NCI-H1048 (cell line): ENCODE measurements at places on chromosomes 5 and 9.

GRCh38 chr5:75736273-75736672 lies 19.0 kb upstream of the POC5 start:
- DNase-seq, result no peak

GRCh38 chr9:35000535-35001284 lies 11.2 kb downstream of the DNAJB5 start:
- DNase-seq, result no peak

GRCh38 chr9:69549310-69550202 lies 122.6 kb downstream of the APBA1 start:
- DNase-seq, result no peak

GRCh38 chr5:53503562-53504218 lies 23.3 kb downstream of the FST start:
- no peak for DNase-seq

GRCh38 chr5:75457161-75457560 lies 54.3 kb downstream of the CERT1 start:
- DNase-seq, result no peak

DNA sequence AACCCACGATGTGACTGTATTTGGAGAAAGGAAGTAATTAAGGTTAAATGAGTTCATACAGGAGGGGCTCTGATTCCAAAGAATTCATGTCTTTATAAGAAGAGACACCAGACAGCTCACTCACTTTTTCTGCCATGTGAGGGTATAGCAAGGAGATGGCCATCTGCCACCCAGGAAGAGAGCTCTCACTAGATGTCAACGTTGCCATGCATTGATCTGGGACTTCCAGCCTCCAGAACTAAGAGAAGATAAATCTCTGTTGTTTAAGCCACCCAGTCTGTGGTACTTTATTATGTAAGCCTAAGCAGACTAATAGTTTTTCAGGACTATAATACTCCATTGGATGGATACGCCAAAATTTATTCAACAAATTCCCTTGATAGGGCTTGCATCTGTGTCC lies 89.8 kb upstream of the RAD23B start:
- DNase-seq, result no peak

DNA sequence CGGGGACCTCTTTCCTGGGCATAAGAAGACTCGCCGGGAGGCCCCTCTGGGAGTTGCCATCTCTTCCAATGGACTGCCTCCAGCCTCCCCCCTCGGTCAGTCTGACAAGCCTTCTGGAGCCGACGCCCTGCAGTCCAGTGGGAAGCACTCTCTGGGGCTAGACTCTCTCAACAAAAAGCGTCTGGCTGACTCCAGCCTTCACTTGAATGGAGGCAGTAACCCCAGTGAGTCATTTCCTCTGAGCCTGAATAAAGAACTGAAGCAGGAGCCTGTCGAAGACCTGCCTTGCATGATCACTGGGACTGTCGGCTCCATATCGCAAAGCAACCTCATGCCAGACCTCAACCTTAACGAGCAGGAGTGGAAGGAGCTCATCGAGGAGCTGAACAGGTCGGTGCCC lies 28.4 kb upstream of the LTC4S start:
- no peak for DNase-seq

DNA sequence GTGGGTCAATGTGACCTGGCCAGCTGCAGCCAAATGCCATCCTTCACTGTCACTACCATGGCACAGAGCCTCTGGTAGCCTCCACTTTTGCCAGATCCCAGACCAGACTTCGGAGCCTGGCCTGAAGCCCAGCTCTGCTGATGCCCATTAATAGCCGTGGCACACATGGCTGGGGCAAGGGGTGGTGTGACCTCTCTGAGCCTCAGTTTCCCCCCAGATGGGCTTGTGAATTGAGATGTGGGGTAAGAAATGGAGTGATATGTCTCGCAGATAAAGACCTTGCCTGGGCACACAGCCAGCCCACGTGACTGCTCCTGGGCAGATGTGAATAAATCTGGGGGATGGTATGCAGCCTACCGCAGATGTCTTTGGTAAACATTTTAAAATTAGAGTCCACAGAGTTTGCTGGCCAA lies 13.9 kb downstream of the SUSD3 start:
- DNase-seq, result no peak
